T-helper 17 cell (primary cell): ENCODE measurements at places on chromosomes 13 and 19.

DNA sequence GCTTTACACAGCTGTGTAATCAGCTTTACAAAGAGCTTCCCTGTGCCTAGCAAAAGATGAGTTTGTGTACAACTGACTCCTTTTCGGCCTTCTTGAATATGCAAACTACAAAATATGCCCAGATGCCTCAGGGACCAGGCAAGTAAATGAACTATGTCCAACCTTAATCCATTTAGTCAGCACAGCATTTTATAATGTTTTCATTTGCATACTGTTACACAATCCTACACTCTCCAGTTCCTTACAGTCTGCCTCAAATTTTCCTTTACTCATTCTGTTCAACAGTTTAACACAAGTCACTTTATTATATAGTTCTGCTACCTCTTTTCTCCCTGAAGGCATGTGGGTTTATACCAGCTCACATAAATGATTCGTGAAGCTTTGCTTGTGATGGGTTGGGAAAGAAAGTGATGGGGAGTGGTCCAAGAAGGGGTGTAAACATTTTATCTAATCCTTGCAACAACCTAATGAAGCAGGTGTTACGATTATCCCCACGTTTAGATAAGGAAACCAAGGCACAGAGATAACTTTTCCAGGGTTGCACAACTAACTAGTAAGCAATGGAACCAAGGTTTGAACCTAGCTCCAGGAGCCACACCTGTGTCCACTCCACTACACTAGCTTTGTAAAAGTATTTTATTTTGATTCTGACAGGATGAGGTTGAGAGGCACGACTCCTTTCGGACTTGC, 3.3 kb upstream of the USP12 start:
- H3K27me3 ChIP-seq, result peaks cover 7% of the 10 kb centered on the region
- no peak overlapping the region for H3K4me3 ChIP-seq

DNA sequence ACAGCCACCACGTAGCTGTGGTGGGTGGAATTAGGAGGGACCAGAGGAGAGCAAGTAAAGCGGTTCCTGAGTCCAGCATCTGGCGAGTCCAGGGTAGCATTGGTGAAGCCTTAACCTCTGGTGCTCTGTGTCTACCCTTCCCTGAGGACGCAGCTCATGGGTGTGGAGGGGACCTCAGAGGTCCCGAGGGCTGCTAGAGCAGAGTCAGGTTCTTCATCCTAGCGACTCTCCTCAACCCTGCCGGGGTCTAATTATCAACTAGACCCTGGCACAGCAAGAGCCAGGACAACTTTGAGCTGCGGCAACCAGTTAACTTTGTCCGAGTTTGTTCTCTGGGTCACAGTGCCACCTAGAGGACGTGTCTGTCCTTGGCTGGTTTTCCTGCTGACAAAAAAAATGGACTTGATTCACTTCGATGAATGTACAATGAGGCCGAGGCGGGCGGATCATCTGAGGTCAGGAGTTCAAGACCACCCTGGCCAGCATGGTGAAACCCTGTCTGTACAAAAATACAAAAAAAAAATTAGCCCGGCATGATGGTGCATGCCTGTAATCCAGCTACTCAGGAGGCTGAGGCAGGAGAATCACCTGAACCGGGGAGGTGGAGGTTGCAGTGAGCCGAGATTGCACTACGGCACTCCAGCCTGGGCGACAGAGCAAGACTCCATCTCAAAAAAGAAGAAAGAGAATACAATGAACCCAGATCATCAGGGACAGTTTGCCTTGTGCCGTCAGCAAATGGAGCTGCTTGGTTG, 25.0 kb downstream of the TSSK6 start:
- H3K27me3 ChIP-seq, result no peaks in the 10 kb centered on the region
- peak overlapping the region; percentile 99 for H3K27ac ChIP-seq
- peaks cover 33% of the 10 kb centered on the region for H3K4me1 ChIP-seq
- DNase-seq, result peak; percentile 64

DNA sequence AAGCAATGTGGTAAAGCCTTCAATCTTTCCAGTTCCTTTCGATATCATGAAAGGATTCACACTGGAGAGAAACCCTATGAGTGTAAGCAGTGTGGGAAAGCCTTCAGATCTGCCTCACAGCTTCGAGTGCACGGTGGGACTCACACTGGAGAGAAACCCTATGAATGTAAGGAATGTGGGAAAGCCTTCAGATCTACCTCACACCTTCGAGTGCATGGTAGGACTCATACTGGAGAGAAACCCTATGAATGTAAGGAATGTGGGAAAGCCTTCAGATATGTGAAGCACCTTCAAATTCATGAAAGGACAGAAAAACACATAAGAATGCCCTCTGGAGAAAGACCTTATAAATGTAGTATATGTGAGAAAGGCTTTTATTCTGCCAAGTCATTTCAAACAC, 15.6 kb upstream of the ZNF763 start:
- no peaks in the 10 kb centered on the region for H3K27me3 ChIP-seq
- H3K4me3 ChIP-seq, result no peak overlapping the region
- H3K27ac ChIP-seq, result no peak overlapping the region
- peaks cover 14% of the 10 kb centered on the region for H3K36me3 ChIP-seq
- no peaks in the 10 kb centered on the region for H3K4me1 ChIP-seq

DNA sequence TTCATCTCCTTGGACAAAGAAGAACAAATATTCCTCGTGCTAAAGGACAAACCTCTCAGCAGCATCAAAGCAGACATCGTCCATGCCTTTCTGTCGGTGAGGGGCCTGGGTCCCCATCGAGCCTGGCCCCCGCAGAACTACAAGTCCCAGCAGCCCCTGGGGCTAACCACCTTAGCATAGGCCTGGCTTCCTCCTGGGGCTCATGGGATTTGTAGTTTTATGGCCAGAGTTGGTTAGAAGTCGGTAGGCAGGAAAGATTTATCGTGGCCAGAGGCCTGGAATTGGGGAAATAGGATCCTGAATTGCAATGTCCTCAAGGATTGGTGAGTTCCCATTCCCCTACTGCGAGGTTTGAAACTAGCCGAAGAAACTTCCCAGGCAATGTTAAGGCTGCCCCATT, 19.6 kb downstream of the TMEM150B start:
- DNase-seq, result peak; percentile 29
- H3K4me3 ChIP-seq, result no peak overlapping the region
- H3K27ac ChIP-seq, result no peak overlapping the region
- no peaks in the 10 kb centered on the region for H3K36me3 ChIP-seq
- no peaks in the 10 kb centered on the region for H3K27me3 ChIP-seq

DNA sequence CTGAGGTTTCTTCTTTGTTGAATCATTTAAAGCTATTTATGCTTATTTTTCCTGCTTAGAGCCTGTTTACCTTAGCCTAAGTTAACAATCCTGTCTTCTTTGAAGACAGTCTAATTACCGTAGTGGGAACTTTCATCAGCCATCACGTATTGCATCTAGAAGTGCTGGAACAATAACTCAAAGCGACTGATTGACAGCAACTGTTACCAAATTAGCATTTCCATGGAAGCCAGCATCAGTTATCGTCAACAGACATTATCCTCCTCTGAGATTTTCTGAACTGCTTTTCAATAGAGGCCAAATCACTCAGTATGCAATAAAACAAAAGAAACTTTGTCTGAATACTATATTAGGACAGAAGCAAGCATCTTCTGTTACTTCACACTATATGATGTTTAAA, 433.3 kb upstream of the SLITRK1 start:
- H3K27ac ChIP-seq, result no peak overlapping the region
- no peak for DNase-seq
- no peaks in the 10 kb centered on the region for H3K4me1 ChIP-seq
- no peak overlapping the region for H3K4me3 ChIP-seq

DNA sequence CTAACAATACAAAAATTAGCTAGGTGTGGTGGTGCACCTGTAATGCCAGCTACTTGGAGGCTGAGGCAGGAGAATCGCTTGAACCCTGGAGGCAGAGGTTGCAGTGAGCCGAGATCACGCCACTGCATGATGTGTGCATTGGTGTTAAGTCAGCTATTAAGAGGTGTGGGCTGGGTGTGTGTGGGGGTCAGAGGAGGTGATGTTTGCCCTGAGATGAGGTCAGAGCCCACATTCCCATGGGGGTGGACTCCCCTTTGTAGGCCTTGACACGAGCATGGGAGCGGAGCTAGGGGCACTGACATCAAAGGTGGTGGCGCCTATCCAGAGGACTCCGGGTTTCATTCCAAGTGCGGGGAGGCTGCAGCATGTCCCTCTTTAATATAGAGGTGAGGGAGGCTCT, 34.6 kb upstream of the LDLR start:
- peak overlapping the region; percentile 53 for H3K4me3 ChIP-seq
- H3K27me3 ChIP-seq, result no peaks in the 10 kb centered on the region
- peaks cover 21% of the 10 kb centered on the region for H3K4me1 ChIP-seq
- no peak for DNase-seq

DNA sequence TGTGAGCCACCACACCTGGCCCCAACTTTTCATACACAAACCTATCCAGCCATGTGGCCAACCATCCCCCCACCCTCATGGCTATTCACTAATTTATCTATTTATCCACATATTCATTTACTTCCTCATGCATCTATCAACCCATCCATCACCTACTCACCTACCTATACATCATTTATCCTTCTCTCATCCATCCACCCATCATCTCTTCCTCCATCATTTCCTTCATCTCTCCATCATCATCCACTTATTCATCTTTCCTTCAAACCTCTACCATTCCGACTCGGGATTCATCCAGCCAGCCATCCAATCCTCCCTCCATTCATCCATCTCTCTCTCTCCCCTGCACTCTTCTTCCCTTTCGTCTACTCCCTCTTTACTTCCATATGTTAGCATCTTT, 54.6 kb downstream of the RYR1 start:
- H3K36me3 ChIP-seq, result peaks cover 2% of the 10 kb centered on the region
- H3K4me1 ChIP-seq, result peaks cover 3% of the 10 kb centered on the region
- no peak for DNase-seq
- no peak overlapping the region for H3K27ac ChIP-seq
- no peak overlapping the region for H3K4me3 ChIP-seq

DNA sequence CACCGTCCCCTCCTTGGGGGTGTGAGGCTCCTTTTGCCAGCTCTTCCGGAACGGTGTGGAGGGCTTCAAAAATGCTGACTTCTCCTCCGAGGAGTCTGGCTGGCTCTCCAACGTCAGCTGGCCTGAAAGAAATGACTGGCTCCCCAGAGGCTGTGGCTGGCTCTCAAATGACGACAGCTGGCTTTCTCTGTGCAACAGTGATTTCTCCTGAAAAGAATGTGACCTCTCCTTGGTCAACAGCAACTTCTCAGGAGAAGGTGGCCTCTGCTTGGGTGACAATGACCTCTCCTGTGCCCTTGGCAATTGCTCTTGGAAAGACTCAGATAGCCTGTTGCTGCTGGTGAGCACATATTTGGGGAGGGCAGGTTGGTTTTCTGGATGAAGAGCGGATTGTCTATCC, 29.2 kb downstream of the ONECUT3 start:
- peaks cover 56% of the 10 kb centered on the region for H3K27me3 ChIP-seq
- peaks cover 5% of the 10 kb centered on the region for H3K4me1 ChIP-seq
- H3K4me3 ChIP-seq, result no peak overlapping the region

DNA sequence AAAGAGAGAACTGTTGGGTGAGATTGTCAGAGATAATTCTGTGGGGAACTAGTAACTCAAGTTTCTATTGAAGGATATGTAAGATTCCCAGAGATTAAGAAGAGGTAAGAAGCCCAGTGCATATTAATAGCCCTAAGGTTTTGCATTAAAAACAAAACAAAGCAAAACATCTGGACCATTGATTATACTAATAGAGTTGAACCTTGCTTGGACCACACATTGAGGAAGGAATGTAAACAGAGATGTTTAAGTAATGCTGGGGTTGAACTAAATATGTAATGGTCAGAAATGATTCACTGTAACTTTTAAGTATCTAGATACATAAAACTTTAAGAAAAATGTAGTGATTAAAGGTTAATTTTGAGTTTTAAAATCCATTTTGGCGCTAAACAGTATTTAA, 1770.0 kb downstream of the PCDH9 start:
- H3K4me3 ChIP-seq, result no peak overlapping the region
- no peak for DNase-seq
- no peaks in the 10 kb centered on the region for H3K36me3 ChIP-seq
- no peaks in the 10 kb centered on the region for H3K4me1 ChIP-seq

- H3K36me3 ChIP-seq, result peaks cover 2% of the 10 kb centered on the region
- H3K4me3 ChIP-seq, result peak overlapping the region; percentile 93
- peaks cover 32% of the 10 kb centered on the region for H3K27me3 ChIP-seq
- DNase-seq, result no peak
- peaks cover 20% of the 10 kb centered on the region for H3K4me1 ChIP-seq
- no peak overlapping the region for H3K27ac ChIP-seq
Measured at GRCh38 chr19:48271531-48272151, 1.8 kb downstream of the ZNF114 start.

DNA sequence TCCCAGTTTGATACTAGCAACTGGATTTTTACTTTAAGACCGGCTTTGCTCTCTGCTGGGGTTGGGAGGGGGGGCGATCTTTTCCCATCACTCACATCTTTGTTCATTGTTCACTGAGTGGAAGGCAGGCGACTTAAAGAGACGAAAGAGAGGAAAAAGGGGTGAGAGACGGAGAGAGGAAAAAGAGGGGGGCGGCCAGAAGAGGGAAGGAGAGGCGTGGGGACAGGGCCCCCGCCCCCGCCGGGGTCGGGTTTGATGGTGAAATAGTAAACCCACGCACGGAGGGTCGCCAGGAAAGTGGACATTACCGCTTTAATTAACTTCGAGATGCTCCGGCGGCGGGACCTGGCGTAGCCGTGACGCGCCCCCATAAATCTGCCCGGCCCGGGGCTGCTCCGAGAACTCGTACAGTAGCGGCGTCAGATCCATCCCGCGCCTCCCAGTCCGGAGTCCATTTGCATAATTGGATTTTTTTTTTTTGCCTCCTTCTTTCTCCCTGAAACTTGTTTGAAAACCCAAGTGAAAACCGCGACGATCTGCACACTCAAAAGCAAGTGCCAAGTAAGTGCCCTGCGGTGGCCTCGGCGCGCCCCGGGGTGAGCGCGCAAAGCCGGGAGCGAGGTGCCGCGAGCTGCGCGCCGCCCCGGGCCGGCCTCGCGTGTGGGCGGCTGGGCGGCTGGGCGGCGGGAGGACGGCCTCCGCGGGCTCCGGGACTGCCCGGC, 143.9 kb upstream of the ZNF536 start:
- H3K36me3 ChIP-seq, result peaks cover 16% of the 10 kb centered on the region
- H3K27me3 ChIP-seq, result peaks cover 69% of the 10 kb centered on the region
- H3K4me1 ChIP-seq, result peaks cover 20% of the 10 kb centered on the region
- H3K27ac ChIP-seq, result no peak overlapping the region
- peak overlapping the region; percentile 41 for H3K4me3 ChIP-seq
- no peak for DNase-seq

DNA sequence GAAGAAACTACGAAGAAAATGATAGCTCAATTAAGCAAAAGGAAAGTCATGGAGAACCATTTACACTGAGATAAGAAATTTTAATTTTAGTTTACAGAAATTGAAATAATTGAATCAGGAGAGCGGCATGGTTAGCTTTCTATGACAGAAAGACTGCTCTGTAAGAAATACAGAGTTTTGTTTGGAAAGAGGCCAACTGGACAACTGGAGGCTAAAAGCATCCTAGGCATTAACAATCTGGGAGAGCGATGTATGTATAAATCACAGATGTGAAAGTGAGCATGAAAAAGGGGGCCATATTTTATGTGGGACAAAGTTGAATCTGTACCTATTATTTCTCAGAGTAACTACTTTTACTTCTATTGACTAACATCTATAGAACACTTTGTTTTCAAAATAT, 1608.8 kb upstream of the PCDH20 start:
- H3K4me3 ChIP-seq, result no peak overlapping the region
- no peak for DNase-seq
- no peaks in the 10 kb centered on the region for H3K27me3 ChIP-seq
- no peak overlapping the region for H3K27ac ChIP-seq
